Stimulated activated CD8-positive, alpha-beta memory T cell treated with anti-CD3 and anti-CD28 coated beads, Interleukin-7, amount 100 ng/mL, for 1 hour (primary cell): ENCODE measurements at places on chromosomes 7 and 10.

- no peak for DNase-seq
Observed at GRCh38 chr7:37439653-37440026, 9.0 kb downstream of the ELMO1 start.

DNA sequence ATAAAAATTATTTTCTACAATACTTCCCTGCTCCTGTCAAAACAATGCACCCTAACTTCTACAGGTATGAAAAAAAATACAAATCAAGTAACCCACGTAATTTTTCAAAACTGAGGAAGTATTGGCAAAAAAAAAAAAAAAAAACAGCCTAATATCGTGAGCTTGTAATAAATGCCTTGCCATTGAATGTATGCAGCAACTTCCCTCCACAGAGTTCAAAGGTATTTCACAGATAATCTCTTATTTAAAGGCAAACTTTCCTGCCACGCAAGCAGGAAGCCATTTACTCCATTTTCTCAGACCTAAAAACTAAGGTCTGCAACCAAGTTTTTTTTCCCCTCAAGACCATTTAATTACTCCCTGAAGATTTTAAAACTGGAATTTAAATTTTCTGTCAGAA, 642 bp upstream of the AGR2 start:
- DNase-seq, result no peak

DNA sequence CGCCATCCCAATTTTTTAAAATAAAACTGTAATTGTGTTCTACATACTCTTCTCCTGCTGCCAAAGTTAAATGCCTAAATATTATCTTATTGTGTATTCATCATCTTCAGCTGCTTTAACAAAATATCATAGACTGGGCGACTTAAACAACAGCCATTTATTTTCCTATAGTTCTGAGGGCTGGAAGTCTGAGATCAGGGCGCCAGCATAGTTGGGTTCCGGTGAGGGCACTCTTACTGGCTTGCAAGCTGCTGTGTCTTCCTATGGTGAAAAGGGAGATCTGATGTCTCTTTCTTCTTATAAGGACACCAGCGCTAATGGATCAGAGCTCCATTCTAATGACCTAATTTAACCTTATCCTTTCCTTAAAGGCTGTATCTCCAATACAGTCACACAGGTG, 30.4 kb downstream of the CSTF2T start:
- DNase-seq, result no peak

- DNase-seq, result no peak
Observed at GRCh38 chr7:50415844-50416364, 34.2 kb downstream of the FIGNL1 start.

DNA sequence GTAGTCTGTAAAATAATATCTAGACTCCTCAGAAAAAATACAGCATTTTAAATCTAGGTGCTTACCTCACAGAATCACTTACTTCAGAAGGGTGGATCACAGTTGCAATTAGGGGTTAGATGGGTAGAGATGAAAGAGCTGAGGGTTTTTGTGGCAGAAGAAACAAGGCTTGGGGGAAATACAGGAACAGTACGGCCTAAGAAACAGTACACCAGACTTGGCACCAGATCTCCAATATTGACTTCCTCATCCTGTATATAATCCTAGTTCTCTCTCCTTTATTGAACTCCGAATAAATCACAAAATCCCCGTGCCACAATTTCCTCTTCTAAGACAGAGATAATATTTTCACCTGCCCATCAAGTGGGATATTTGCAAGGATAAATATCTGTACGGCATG, 14.3 kb downstream of the CEP41 start:
- DNase-seq, result no peak

DNA sequence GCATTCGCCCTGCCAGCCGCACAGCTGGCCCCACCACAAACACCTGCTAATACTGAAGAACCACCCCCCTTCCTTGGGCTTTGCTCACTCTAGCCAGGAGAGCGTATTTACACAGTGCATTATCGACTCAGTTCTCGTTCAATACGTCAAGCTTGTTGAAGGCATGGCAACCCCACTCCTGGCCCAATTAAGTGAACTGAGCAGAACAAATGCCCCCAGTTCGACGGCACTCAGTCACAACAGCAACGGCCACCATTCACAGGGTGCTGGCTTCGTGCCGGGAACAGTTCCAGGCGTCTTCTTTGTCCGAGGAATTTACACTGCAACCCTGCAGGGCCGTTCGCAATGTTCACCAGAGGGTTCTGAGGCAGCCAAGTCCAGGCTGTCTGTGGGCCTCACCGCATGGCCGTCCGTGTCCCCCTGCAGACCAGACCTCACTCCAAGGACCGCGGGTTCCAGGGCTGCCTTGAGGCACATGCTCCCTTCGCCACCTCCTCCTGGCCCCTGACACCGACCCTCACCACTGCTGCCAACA, 175.3 kb downstream of the DIP2C start:
- DNase-seq, result no peak

DNA sequence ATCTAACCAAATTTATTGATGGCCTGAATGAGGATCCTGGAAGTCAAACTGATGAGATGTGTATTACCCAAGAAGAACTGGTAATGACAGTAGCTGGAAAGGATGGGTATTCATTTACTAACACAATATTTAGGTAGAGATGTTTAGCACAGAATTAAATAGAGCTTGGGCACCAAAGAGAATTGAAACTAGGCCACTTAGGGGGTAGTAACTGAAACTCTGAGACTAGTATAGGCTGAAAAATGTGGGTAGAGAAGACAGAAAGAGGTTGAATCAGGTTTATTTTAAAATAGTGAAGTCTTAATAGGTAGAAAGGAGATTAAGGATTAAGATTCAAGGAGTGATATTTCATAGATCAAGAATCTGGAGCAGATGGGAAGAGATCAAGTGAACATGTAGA, 155.8 kb downstream of the MLLT10 start:
- no peak for DNase-seq

GRCh38 chr10:101569323-101569621, 18.8 kb downstream of the POLL start:
- DNase-seq, result no peak

DNA sequence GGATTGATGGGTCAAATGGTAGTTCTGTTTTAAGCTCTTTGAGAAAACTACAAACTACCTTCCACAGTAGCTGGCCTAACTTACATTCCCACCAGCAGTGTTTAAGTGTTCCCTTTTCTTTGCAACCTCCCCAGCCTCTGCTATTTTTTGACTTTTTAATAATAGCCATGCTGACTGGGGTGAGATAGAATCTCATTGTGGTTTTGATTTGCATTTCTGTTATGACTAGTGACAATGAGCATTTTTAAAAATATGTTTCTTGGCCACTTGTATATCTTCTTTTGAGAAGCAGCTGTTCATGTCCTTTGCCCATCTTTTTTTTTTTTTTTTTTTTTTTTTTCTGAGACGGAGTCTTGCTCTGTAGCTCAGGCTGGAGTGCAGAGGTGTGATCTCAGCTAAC, 155.2 kb upstream of the BMPER start:
- no peak for DNase-seq

DNA sequence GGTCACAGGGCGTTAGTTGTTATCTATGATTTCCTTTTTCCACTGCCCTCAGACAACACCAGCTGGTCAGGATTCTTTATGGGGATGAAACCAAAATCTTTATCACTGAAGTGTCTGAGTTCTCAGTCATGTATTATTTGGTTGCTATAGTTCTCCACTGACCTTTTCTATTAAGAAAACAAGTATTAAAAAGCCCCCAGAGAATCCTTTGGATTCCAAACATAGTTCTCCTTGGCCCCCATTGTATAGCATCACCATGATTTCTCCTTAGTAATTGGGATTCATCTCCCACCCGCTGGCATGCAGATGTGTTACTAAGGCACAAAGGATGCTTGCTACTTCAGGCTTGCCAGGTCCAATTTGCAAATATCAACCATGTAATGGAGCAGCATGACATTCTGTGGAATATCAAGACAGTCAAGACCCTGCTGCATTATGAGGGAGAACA, 94.3 kb downstream of the IQUB start:
- DNase-seq, result no peak

DNA sequence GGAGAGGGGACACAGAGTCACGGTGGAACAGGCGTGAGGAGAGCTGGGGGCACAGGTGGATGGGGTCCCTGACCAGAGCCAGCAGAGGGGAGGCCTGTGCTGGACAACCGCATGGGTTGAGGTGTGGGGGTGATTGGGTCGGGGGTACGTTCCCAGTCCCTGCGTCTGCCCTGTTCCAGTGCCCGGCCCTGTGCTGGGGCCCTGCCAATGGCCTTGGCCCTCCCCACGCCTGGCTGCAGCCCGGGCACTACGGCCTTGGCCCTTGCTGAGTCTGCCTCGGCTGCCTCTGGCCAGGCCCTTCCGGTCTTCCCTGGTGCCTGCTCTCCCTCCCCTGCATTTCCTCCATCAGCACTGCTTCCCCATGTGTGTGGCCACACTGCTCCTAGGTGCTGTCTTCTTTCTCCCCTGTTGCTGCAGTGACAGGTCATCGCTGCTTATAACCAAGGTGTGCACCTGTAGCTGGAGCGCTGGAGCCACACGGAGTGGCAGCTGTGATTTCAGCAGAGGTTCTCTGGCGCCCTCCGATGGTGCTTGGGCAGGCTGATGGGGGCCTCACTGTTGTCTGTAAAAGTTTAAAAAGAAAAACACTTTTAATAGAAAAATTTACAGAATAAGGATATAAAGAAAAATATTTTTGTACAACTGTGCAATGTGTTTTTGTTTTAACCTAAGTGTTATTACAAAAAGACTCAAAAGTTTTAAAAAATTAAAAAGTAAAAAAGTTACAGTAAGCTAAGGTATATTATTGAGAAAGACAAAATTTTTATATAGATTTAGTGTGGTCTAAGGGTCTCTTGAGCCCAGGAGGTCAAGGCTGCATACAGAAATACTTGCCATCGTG, 45.2 kb upstream of the BHLHA15 start:
- no peak for DNase-seq

- DNase-seq, result no peak
Observed at GRCh38 chr7:28347475-28348318, 64.6 kb upstream of the CREB5 start.

DNA sequence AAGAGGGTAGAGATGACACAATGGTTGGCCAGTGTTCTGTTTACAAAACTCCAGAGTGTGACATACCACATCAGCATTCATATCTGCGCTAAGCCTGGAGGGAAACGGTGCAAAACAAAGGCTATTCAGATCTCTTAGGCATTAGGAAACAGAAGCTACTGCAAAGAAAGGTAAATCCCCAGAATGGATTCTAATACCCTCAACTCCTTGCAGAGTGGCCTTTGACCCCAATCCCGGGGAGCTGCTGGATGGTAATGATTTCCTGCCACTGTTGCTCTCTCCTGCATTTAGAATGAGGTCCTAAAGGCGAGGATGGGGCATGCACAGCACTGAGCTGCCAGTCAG, 65.2 kb downstream of the AOAH start:
- DNase-seq, result no peak

DNA sequence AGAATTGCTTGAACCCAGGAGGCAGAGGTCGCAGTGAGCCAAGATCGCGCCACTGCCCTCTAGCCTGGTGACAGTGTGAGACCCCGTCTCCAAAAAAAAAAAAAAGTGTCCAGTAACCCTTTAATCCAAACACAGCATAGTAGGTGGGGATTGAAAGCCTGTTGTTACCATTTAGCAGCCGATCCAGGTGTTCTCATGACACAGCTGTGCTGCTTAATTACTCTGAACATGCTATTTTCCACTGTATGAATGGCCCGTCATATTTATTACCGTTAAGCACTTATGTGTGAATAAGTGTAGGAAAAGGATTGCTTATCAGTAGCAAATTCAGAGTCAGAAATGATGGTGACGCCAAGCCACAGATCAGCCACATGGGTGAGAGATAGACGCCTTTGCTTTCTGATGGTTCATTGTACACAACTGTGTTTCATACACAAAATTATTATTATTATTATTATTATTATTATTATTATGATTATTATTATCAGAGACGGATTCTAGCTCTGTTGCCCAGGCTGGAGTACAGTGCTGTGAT, 11.6 kb upstream of the ORAI2 start:
- no peak for DNase-seq

GRCh38 chr10:71285180-71285545, 33.9 kb upstream of the SLC29A3 start:
- no peak for DNase-seq

DNA sequence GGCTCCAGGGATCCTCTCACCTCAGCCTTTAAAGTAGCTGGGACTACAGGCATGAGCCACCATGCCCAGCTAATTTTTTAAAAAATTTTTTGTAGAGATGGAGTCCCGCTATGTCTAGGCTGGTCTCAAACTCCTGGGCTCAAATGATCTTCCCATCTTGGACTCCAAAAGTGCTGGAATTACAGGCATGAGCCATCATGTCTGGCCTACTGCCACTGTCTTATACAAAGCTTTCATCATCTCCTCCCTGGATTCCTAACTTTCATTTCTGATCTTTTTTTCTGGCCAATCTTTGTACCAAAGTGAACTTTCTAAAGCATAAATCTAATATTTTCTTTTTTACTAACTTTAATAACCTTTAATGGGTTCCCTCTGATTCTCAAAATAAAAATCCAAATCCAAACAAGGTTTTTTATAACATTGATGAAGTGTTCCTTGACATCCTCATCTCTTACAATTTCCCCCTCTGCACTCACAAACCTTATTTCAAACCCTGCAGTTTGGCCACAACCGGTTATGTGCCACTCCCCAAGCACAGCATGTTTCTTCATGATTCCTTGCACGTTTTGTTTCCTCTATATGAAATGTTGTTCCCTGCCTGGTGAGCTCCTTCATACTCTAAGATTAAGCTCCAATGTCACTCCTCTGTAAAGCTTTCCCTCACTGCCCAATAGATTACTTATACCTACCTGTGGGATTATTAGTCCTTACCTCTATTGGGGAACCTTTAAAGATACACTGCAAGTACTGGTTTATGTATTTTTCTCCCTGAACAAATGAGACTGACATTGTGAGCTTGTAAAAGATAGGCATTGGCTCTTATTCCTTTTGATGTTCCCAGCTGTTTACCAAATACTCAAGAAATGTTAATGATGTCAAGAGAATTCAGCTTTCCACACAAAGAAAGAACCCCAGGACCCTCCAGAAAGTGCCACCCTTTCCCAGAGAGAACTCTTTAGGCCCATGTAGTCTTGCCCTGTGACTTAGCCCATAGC, 101.7 kb downstream of the HOXA1 start:
- DNase-seq, result no peak

DNA sequence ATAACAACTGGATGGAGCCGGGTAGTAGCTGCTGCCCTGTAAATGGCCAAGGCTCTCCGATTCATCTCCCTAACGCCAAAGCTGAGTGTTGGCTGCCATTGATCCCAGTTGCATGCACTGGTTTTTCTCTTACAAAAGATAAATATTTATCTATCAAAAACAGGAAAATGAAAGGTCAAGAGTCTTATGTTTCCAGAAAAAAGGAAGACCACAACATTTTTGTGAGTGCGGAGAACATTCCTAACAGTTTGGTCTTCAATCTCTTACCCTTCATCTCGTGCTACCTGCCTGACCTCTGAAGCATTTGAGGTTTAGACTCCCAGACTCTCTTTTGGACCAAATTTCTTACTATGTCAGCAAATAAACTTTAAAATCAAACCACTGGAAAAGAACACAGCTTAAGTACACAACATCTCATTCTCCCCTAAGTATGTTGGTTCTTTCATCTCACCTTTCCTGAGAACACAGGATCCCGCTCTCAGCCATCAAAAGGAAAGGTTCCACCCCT, 61.6 kb downstream of the SORBS1 start:
- DNase-seq, result no peak

GRCh38 chr10:97547962-97548361, 24.6 kb upstream of the ANKRD2 start:
- no peak for DNase-seq

- DNase-seq, result no peak
Observed at GRCh38 chr7:51349820-51350545, 33.4 kb upstream of the COBL start.

- no peak for DNase-seq
Observed at GRCh38 chr10:29610876-29611647, 23.7 kb downstream of the SVIL start.
